ENCODE measurements at places on chromosomes 13 and 19.
A peak's percentile ranks its signal among the peaks of the same experiment; 100 is the strongest.

DNA sequence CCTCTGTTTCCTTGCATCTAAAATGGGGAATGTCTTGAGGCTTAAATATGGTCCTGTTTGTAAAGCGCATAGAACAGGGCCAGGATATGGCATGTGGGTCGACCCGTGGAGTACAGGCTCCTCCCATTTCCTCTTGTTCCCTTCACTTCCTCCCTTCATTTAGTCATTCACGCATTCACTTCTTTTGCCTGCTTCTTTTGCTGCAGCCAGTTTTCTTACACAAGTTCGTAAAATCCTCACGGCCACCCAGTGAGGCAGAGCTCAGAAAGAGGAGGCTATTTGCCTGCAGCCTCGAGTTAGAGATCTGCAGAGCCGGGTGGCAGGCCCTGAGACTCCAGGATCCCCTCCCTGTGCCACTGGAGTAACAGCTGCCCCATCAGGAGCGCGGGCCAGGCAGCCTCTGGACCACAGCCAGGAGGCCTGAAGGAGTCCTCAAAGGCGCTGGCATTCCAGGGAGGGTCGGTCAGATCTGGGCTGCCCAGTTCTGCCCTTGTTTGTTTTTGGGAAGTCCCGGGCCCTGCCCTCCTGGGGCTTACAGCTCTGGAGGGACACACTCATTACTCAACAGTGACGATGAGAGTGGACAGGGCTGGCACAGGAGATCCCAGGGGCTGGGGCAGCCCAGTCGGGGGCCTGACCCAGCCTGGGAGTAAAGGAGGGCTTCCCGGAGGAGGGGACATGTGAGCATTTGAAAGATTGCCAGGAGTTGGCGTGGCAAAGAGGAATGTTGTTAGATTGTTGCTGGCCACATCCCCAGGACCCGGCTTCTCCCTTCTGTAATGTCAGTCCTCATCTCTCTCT lies 4.6 kb downstream of the PPP5C start:
- peak; percentile 12 for DNase-seq

- DNase-seq, result peak; percentile 82
Measured at GRCh38 chr19:17394891-17395415, 957 bp upstream of the CCDC194 start.

- DNase-seq, result no peak
Measured at GRCh38 chr19:38289955-38290354, 14.1 kb upstream of the C19orf33 start.

DNA sequence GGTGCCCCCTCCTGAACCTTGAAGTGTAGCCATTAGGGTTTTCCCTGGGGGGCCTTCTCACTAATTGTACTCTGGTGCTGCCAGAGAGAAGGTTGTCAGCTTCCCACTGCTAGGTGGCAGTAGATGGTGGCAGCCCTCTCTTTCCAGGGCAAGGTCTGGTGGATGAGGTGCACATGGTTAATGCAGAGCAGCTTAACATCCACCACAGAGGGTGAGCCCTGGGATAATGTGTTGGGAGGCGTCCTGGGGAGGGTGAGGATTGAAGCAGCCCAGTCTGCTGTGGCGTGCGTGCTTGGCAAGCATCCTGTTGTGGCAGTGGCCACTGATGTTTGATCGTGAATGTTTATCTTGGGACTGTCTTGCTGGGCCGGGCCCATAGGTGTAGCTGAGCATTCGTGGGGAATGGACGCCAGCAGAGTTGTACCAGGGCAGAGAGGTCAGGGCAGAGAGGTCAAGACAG lies 5.8 kb downstream of the EGLN2 start:
- peak; percentile 34 for DNase-seq

GRCh38 chr13:93286047-93286446 lies 59.4 kb downstream of the GPC6 start:
- DNase-seq, result peak; percentile 82

GRCh38 chr19:10000171-10000826 lies 10.0 kb downstream of the COL5A3 start:
- DNase-seq, result peak; percentile 52

GRCh38 chr13:43364210-43365038 lies 341.0 kb downstream of the DNAJC15 start:
- peak; percentile 69 for DNase-seq

- DNase-seq, result no peak
Measured at GRCh38 chr13:82713687-82714405, 1168.4 kb downstream of the SLITRK1 start.

GRCh38 chr19:38213911-38214625 lies 10.0 kb downstream of the DPF1 start:
- DNase-seq, result peak; percentile 20

GRCh38 chr13:79678100-79678499 lies 197.1 kb downstream of the NDFIP2 start:
- no peak for DNase-seq

- DNase-seq, result no peak
Measured at GRCh38 chr13:110161112-110161882, 145.7 kb downstream of the COL4A1 start.

GRCh38 chr13:67651908-67652465 lies 421.9 kb upstream of the PCDH9 start:
- no peak for DNase-seq

GRCh38 chr13:41434831-41435520 lies 22.4 kb upstream of the RGCC start:
- no peak for DNase-seq

DNA sequence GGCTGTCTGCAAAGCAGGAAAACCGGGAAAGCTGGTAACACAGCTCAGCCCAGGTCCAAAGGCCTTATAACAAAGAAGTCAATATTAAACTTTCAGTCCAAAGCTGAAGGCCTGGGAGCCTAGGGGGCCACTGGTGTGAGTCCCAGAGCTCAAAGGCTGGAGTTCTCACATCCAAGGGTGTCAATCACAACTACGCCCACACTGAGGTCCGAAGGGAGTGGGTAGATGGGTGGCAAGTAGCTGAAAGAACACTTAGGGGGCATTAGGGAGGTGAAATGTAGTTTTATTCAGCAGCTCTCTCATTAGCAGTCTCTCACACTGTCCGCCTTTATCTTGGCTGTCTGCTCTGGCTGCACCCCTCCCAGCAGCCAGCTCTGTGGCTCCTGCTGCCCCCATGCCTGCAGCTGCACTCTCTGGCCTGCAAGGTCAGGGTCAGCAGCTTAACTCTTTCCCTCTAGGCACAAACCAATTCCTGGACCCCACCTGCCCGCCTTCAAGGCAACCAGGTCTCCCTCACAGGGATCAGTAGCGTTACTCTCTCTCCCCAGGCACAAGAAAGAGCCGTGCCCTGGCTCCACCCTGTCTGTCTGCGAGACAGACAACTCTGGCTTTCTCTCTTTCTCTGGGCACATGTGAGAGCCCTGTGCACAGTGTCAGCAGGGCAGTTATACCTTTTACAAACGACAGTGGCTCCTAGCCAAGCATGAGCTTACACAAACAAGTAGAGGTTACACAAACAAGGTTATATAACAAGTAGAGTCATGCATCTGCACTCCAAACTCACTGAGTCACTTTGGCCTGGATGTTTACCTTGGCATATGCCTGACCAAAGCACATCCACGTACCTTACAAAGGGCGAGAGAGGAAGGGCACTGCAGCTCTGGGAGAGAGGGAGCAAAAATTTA lies 249.4 kb upstream of the PCDH20 start:
- peak; percentile 78 for DNase-seq

DNA sequence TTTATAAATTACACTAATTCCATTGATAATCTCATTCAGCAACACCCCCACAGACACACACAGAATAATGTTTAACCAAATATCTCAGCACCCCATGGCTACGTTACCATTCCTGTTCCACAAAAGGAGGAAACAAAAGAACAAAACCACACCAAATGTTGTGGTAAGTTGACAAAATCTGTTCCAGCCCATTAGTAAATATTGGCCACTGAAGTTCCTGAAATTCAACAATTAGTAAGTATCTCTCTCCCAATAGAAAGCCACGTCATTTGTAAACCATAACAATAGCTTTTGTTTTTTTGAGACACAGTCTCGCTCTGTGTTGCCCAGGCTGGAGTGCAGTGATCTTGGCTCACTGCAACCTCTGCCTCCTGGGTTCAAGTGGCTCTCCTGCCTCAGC lies 2.3 kb upstream of the FCAR start:
- no peak for DNase-seq

DNA sequence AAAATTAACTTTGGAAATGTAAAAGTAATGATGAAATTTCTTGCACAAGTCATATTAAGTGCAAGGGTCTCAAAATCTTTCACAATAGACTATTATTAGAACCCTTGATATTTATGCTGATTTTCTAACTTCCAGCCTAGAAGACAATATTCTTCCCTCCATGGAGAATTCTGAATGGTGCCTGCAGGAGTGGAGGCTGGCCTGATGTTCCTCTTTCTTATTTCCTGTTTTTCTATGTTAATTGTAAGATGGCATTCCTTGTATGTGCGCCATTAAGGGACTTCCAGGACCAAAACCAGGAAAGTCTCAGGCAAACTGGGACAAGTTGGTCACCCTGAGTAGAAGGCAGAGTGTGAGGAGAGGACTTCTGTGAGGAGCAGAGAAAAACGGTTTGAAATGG lies 294.9 kb downstream of the DLEU7 start:
- no peak for DNase-seq

DNA sequence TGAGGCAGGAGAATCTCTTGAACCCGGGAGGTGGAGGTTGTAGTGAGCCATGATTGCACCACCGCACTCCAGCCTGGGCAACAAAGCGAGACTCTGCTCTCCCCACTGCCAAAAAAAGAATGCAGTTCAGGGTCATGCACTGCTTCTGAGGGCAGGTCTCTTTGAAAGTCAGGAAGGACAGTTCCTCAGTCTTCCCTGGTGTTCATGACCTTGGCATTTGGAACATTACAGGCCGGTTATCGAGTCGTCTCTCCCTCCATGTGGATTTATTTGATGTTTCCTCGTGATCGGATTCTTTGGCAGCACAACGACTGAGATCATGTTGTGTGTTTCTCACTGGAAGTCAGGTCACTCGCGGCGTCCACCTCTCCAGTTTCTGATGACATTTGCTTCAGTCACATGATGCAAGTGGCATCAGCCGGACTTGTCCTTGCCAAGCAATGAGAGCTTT lies 17.2 kb downstream of the FGF21 start:
- DNase-seq, result no peak

GRCh38 chr13:38520041-38520440 lies 166.8 kb upstream of the FREM2 start:
- no peak for DNase-seq

DNA sequence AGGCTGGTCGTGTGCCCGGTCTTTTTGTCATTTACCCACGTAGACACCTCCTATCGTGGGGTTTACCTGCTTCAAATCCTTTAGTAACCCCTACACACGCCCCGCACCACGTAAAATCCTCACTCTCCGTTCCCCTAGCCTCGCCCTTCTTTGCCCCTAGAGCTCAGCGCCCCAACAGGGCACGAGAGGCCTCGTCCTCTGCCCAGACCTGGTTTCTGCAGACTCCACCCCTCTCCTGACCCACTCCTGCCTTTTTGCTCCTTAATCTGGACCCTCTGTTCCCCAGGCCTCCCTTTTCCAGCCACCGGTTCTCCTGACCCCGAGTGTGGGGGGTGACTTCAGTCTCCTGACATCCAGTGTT lies 412 bp downstream of the ZNF528 start:
- peak; percentile 45 for DNase-seq

DNA sequence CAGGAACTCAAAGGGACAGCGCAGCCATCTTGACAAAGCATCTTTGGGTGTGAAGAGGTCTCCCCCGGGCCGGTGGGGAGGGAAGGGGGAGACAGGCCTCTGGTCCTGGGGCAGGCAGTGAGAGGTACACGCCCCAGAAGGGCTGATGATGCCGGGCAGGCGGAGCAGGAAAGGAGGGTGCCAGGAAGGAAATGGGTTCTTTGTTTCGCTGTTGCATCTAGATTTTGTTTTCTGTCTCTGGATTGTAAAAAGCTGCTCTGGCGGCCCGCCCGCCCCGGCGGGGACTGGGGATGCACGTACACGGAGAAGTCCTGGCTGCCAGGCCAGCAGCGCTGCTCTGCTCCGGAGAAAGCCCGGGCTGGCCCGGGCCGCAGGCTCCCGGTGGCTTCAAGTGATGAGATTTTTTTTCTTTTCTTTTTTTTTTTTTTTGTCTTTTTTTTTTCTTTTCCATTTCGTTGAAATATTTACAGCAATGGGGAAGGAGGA lies 13.2 kb upstream of the ASF1B start:
- no peak for DNase-seq

DNA sequence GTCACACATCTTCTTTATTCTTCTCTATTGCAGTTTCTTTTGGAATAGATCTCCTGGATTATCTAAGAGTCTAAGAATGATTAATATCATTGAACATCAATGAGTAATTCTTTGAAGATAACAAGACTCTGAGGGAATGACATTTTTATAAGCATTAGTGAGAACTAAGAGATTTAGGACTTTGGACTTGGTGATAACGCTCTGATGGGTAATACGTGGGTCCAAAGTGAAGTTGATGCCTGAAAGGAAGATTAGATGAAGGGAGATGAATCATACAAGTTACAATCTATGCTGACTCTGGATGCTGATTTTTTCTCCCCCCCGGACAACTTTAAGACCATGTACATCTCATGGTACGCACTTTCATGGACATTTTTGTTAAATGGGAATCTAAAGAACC lies 364.5 kb downstream of the GPC5 start:
- DNase-seq, result no peak

- peak; percentile 81 for DNase-seq
Measured at GRCh38 chr13:67229481-67230403, at the start of gene PCDH9. Gene PCDH9, minus strand, starts transcription at chr13:67230336. Its CDS starts 1,896 bp downstream, at chr13:67228440.

GRCh38 chr19:2827840-2828489 lies 8.3 kb downstream of the ZNF554 start:
- no peak for DNase-seq

DNA sequence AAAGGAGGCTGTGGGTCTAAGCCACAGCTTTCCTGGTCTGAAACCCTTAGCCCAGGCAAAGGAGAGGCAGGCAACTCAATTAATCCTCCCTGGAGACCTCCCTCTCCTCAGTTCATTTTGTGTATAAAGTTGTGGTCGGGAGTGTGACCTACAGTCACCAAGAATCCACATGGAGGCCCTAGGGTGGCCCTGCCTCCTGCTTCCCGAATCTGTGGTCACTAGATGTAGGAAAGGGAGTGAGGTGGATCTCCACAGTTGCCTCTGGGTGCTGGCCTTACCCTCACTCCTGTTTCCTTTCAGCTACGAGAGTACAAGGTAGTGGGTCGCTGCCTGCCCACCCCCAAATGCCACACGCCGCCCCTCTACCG lies 1.3 kb downstream of the RPL18A start:
- no peak for DNase-seq

DNA sequence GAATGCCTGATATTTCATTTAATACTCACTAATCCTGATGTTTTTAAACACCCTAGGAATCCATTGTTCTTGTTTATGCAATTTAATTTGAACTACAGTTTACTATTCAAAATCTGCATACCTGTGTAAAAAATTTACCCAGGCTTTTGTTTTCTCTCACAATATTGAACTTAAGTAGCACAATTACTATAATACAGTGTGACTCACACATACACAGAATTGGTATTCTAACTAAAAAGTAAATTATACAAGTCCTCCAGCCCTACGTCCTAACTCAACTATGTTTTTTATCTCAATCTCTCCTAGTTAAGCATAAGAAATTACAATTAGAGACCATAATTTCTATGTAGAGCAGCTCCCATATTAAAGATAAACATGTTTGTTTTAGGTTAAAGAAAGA lies 41.8 kb downstream of the MYCBP2 start:
- DNase-seq, result no peak
